ENCODE measurements at places on chromosomes 1 and 21.

DNA sequence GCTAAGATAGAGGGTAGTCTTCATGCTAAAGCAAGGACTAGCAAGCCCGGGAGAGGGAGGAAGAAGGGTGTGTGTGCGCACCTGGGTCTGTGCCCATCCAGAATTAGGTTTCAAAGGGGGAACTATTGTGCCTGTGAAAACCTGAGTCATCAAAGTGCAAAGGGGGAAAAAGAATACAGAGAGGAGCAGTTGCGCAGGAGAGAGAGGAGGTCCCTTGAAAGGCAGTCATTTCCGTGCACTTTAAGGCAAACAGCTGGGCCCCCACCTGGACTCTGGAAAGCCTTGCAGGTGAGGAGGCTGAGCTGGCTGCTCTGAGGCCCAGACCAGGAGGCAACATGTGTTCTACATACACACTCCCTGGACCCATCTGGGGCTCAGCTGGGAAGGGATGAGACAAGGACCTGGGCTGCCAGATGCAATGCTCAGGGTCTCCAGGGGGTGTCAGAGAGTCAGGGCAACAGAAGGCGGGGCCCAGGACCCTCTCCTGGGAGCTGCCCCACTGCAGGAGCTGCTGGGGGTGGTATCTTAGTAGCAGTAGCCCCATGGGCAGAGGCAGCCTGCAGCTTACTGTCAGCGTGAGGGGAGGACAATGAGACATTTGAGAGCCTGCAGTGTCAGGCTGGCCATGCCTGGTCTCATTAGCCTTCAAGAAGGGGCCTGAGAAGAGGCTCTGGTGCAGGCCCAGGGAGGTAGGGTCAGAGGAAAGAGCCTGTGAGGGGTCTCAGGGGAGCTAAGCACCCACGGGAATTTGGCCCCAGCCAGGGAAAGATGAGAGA is 14.3 kb downstream of the PROK1 start:
- no peak for DNase-seq

- no peak for DNase-seq
Observed at GRCh38 chr1:30809514-30810263, 52.1 kb upstream of the LAPTM5 start.

DNA sequence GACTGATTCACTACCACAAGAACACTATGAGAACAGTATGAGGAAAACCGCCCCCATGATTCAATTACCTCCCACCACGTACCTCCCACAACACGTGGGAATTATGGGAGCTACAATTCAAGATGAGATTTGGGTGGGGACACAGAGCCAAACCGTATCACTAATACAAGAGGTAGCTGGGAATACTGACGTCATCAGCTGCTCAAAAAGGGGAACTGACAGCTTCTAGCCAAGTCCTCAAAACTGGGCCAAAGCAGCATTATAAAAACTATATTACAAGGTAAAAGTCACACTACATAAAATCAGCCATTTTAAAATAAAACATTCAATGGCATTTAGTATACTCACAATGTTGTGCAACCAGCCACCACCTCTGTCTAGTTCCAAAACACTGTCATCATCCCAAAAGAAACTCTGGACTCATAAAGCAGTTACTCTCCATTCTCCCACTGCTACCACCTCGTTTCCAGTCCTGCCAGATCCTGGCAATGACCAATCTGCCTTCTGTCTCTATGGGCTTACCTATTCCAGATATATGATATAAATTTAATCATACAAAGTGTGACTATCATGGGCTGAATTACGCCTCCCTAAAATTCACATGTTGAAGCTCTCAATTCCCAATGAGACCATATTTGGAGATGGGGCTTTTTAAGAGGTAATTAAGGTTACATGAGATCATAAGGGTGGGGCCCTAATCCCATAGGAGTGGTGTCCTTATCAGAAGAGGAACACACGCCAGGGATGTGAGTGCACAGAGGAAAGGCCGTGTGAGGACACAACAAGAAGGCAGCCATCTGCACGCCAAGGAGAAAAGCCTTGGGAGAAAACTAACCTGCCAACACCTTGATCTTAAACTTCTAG is 192.1 kb downstream of the SETD4 start:
- no peak for DNase-seq

DNA sequence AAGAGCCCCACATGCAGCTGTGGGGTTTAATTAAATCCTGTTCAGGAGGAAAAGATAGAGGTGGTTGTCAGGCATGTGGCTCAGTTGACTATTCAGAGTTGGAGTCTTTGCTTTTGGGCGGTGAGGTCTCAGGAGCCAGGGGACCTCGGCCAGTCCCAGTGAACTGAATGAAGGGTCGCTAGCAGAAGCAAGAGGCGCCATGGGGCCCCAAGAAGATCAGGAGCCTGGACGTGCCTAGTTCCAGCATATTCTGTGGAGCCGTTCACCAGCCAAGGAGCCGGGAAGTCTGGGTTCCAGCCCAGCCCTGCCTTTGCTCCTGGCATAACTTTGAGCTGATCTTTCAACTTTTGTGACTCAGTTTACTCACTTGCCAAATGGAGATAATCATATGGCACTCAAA is 217.7 kb upstream of the IRF2BP2 start:
- no peak for DNase-seq

DNA sequence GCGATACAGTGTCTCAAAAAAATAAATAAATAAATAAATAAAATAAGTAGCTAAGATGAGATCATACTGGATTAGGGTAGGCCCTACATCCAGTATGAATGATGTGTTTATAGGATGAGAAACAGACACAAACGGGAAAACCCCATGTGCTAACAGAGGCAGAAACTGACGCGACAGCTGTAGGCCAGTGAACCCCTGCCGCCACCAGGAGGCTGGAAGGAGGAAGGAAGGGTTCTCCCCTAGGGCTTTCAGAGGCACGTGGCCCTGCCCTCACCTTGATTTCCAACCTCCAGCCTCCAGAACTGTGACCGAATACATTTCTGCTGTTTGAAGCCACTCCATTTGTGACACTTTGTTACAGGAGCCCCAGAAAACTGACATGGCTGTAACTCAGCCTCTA is 38.5 kb downstream of the CHD5 start:
- DNase-seq = no peak

DNA sequence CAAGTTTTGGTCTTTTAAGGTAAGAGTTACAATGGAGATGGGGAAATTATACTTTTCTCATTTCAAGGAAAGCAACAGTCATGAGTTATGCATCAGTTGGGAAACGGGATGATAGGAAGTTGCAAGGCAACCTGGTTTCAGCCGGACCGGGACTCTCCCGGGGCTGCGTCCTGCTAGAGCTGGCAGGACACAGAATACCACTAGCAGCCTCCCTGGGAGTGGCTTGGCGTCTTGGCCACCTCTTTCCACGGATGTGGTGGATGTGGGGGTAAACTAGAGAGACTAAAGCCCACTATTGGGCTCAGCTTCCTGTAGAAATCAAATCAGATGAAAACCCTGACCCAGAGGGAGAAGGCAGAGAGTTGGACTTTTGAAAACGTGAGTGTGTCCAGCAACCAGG is 71.9 kb downstream of the ADARB1 start:
- no peak for DNase-seq

- DNase-seq = no peak
Observed at GRCh38 chr1:115429241-115429640, 91.2 kb upstream of the NGF start.

GRCh38 chr1:226625832-226626576 is 77.4 kb downstream of the STUM start:
- no peak for DNase-seq

DNA sequence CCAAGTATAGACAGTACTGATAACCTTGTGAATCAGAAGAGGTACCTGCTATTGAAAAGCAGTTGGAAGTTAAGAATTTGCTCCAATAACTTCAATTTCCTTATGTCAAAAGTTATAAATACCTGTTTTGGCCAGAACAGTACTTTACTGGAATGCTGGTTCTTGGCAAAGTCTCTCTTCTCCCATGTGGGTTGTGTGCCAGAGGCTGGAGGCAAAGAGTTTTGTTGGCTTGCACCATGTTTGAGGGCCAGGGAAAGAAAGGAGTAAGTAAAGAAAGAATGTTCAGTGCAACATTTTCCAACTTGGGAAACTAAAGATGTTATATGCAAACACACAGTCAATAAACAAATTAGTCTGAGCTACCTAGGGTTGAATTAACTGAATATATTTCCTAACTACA is 67.0 kb upstream of the DYNLT5 start:
- DNase-seq = no peak

- DNase-seq = no peak
Observed at GRCh38 chr1:17615959-17616358, 76.5 kb downstream of the ARHGEF10L start.

- DNase-seq = no peak
Observed at GRCh38 chr21:32413015-32413504, 554 bp downstream of the EVA1C start.

DNA sequence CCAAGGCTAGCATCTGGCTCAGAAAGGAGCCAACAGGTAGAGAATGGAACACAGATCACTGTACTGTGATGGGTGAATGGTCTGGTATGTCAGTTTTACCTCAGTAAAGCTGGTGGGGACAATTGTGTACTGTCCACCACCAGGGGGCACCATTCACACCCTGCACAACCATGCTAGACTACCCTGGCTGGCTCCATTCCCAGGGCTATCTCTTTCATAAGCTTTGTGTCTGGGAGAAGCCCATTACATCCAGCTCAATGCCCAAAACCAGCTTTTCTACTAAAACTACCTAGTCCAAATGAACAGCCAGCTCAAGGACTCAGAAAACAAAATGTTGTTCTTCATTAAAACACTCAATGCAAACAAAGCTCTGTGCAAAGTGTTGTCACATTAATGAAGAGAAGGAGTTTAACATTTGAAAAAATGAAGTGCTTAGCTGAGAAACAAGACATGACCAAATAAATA is 62.0 kb upstream of the RASAL2 start:
- no peak for DNase-seq

DNA sequence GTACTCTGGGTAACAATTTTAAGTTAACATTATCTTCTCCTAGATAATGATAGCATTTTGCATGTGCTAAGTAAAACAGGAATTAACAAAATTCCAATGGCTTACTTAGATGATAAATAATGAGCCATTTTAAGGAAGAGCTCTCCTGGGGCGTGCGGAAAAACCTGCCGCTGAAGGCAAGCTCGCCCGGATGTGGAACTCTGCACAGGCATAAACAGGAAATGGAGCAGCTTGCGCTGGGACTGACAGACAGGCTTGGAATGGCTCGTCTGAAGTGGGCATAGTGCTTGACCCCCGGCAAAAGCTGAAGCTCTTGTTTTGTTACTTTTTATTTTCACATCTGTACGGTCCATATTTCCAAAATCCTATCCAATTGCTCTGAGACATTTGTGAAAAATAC is 169.2 kb downstream of the ZNF281 start:
- no peak for DNase-seq

- DNase-seq = no peak
Observed at GRCh38 chr1:236702791-236703394, 16.6 kb downstream of the ACTN2 start.

GRCh38 chr1:50880373-50880772 is 79.7 kb downstream of the FAF1 start:
- no peak for DNase-seq

DNA sequence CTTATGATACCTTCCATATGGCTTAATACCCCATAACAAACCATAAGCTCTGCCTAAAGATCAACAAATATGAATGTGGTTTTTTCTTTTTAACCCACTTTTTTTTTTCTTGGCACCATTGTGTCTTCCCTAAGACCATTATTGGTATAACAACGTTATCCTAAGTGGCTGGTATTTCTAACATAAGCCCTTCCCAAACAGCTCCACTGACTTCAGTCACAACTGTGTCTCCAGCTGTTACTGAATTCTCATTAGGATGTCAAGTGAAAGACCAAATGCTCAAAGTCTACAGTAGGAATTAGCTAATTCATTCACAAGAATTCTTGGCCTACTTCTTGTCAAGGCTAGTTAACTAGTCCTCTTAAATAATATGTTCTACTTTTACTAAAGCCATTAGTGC is 4.2 kb upstream of the RXRG start:
- DNase-seq = no peak

GRCh38 chr1:55362558-55362957 is 147.4 kb upstream of the USP24 start:
- no peak for DNase-seq

DNA sequence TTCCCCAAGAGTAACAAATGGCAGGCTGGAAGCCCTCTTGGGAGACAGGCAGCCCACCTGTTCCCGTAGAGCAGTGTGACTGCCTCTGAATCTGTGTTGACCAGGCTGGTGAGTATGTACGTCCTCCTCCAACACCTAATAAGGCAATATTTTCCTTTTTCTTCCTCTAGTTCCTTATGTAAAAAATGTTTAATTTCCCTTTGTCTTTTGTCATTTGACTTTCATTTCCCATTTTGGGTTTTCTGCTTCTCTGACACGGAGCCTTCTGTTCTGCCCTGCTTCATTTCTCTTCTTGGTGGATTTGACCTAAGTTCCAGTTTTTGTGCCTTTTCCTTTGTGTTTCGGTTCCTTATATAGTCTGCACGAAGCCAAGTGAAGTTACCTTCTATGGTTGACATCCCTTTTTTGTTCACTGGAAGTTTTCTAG is 65.8 kb upstream of the ATF3 start:
- DNase-seq = no peak

DNA sequence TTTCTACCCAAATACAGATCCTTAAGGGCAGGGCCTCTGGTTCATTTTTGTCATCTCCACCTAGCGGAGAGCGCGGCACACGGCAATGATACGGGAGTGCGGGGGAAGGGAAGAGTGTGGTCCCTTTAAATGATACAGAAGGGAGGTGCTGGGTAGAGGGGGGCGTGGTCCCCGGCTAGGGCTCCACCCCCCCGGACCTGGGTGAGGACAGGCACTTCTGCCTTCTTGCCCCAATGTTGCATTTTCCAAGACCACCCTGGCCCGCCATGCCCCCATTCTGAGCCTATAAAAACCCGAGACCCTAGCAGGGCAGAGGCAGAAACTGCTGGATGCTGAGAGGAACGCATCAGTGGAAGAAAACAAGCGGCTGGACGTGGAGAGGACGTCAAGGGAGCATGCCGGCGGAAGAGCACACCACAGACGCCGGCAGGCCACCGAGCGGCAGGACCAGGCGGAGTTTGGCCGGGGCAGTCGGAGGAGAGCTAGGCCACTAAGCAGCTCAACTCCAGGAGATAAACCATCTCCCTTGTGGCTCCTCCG is 30.0 kb downstream of the LRRC3 start:
- DNase-seq = no peak

GRCh38 chr1:24424207-24424606 is 8.6 kb downstream of the NIPAL3 start:
- DNase-seq = no peak

- no peak for DNase-seq
Observed at GRCh38 chr1:35568975-35569395, 4.1 kb upstream of the TFAP2E start.

DNA sequence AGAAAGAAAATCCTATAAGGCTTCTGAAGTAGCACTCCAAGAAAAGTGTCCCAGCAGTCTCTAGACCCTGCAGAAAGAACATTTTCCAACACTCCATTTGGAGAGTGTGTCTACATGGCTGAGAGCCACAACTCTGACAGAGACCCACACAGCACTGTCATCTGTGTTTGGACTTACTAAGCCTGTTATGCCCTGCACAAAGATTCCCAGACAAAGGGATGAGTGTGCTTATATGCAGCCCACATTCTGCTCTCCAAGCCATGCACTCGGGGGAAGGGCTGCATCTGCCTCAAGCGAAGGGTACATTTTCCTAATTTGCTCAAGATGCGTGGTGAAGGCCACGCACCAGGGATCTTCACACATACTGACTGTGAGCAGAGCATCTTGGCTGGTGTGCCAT is 24.4 kb upstream of the SLAMF6 start:
- no peak for DNase-seq
